NCI-H69 (cell line): ENCODE measurements at places on chromosomes 6 and 20.

GRCh38 chr6:132215805-132216204, 185.5 kb downstream of the MOXD1 start:
- DNase-seq: no peak

- DNase-seq: no peak
Observed at GRCh38 chr6:152815230-152815872, 64.8 kb downstream of the VIP start.

GRCh38 chr6:169282043-169282442, 28.4 kb upstream of the THBS2 start:
- DNase-seq: no peak

DNA sequence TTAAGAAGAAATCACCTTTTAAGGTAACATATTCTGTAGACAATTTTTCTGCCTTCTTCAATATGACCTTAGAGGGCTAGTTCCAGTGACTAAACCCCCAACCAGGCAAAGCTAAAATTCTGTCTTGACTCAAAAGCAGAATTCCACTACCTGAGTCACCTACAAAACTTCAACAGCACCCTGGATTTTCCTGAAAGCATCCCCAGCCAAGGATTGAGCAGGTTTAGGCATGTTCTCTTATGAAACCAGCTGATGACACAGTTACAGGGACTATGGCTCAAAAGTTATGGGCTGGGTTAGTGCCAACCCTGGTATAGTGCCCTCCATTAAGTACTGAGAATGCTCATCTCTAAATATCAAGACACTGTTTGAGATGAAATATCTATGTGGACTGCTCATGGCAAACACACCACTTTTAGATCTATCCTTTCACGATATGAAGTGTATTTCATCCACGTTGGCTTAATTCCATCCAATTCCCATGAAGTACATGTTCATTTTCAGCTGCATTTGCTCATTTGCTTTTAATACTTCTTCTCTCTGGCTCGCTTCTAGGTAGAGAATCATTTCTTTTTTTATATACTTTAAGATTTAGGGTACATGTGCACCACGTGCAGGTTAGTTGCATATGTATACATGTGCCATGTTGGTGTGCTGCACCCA, 53.6 kb upstream of the TNFAIP3 start:
- DNase-seq: peak; percentile 14

GRCh38 chr6:8446391-8446790, 11.0 kb upstream of the SLC35B3 start:
- no peak for DNase-seq

- no peak for DNase-seq
Observed at GRCh38 chr6:2558861-2559801, 191.6 kb downstream of the MYLK4 start.

- no peak for DNase-seq
Observed at GRCh38 chr6:22132656-22133055, 164.2 kb downstream of the PRL start.

DNA sequence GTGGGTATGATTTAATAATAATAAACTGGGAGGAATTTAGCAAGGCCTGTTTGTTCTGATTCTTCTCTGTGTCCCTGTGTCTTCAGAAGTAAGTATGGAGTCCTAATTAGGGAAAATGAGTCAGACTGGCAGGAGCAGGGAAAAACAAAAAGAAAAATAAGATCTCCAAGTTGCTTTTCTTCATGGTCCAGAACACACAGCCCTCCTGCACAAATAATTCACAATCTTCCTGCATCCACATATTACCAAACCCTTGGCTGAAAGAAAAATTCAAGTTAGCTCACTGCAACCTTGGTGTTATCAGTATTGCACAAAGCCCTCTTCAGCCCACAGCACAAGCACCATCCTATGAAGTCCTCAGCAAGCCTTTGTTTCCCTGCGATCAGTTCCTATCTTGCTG, 142.0 kb upstream of the LAMA2 start:
- DNase-seq: no peak

DNA sequence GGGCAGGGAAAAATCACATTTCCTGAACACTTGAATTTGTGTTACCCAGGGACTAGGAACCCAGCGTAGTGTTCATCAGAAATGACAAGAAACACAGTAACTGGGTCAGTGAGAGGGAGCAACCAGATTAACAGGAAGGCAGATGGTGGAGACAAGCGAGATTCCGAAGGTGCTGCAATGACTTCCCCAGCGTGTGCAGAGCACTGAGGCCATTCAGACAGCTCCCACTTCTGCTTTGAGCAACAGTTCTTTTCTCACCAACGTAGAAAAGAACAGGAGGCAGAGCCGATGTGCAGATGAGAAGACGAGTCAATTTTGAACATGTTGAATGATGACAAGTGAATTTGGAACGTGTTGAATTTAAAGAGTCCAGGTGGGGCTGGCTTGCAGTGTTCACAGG, 63.1 kb upstream of the IFNGR1 start:
- DNase-seq: no peak

- DNase-seq: peak; percentile 98
Observed at GRCh38 chr6:21953831-21954801, 342.7 kb downstream of the PRL start.

DNA sequence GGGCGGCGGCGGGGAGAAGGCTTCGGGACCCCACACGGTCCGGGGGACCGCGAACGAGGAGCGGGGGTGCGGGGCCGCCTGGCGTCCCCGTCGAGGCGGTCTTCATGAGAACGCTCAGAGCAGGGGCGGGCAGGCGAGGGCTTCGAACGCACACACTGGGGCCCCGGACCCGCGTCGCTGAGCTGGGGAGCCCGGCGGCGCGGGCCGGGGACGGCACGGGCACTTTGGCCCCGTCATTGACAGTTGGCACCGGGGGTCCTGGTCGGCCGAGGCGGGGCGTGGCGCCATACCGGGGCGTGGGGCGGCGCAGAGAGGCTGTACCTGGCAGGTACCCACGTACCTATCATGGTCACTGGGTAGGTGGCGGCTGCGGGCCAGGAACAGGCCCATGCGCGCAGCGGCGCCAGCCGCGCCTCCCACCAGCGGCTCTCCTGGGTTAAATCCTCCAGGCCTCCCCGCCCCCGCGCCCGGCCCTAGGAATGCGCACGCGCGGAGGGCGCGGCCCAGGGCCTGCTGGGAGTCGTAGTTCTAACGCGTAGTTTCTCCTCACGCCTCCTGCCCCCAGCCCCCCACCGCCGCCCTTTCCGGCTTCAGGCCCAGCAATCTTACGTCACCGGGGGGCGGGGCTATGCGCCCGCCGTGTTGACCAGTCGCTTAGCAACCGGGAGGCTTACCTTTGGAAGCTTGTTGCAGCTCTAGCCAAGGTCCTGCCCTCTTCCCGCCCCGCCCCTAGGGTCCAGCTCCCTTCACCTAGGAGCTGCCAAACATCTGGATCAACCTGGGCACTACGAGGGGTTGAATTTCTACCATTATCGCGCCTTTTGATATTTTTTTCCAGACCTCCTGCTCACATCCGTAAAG, at the start of the genes PACRG and PRKN:
Gene PACRG, plus strand, starts transcription at position 653 of the 861 bp plus-strand sequence.
Gene PRKN, minus strand, starts transcription at position 445 of the 861 bp plus-strand sequence.
- peak; percentile 100 for DNase-seq

DNA sequence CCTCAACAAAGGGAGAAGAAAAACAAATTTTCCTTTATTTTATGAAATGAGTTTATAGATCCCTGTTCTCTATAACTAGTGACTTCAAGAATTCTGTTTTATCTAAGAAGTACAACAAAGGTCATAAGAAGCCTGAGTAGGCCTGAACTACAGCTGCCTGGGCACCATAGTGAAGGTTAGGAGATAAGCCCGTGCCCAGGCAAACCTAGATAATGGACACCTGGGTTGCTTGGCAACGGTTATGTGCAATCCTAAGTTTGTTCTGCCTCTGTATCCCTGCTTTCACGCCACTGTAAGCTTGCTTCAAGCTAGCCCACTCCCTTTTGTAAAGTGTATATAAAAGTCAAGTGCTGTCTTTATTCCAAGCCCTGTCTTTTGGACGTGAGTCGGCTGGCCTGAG, 23.2 kb downstream of the SCGN start:
- no peak for DNase-seq

- no peak for DNase-seq
Observed at GRCh38 chr20:8854571-8854970, 214.3 kb upstream of the PLCB4 start.

DNA sequence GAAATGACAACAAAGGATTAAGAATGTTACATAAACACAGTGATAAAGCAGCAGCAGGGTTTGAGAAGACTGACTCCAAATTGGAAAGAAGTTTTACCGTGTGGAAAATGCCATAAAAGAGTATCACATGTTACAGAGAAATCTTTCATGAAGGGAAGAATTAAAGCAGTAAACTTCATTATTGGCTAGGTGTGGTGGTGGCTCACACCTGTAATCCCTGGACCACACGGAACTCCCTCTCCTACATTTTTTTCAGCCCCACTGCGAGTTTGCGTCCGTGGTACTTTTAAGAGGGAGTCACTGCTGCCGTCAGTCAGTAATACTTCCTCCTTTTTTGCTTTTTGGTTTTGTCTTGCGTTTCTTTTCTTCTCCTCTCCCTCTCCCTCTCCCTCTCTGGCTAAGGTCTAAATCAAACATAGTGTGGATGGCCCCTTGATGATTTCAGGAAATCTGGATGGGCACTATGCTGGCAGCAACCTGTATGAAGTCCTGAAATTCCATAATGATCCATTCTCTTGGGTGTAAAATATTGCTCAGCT, 112.3 kb downstream of the MAN1A1 start:
- DNase-seq: no peak

DNA sequence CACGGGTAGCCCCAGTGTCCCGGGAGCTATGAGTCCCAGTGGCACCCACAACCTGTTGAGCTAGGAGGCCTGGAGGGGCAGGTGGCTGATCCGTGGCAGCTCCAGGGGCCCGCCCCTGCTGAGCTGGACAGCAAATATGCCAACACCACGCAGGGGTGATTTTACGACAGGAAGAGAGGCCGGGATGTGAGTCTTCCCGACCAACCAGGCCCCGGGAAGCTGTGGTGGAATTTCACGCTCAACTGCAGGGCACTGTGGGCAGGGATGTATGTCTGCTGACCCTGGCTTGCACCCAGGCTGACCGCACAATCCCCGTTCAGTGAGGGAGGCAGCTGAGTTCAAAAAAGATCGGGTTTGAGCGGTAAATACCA, 183.9 kb downstream of the ERMARD start:
- DNase-seq: no peak

GRCh38 chr20:57450419-57450818, 59.2 kb downstream of the RBM38 start:
- peak; percentile 5 for DNase-seq

DNA sequence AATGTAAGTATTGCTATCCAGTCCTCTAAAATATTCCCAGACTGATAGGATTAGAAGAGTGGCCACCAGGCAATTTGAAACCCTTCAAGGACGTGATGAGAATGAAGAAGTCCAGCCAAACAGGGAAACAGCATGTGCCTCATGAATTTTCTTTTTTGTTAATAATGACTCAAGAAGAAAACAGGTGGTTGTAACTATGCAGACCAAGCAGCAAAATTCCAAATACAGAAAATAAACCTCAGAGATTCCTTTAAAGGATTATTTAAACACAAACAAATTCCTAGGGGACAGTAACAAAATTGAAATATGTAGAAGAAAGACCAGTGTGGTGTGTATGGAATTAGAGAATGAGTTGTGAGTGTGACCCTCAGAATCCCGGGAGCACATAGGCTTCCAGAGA, 239.2 kb downstream of the KCNQ5 start:
- DNase-seq: no peak

- no peak for DNase-seq
Observed at GRCh38 chr6:18413381-18413780, 26.2 kb downstream of the RNF144B start.

DNA sequence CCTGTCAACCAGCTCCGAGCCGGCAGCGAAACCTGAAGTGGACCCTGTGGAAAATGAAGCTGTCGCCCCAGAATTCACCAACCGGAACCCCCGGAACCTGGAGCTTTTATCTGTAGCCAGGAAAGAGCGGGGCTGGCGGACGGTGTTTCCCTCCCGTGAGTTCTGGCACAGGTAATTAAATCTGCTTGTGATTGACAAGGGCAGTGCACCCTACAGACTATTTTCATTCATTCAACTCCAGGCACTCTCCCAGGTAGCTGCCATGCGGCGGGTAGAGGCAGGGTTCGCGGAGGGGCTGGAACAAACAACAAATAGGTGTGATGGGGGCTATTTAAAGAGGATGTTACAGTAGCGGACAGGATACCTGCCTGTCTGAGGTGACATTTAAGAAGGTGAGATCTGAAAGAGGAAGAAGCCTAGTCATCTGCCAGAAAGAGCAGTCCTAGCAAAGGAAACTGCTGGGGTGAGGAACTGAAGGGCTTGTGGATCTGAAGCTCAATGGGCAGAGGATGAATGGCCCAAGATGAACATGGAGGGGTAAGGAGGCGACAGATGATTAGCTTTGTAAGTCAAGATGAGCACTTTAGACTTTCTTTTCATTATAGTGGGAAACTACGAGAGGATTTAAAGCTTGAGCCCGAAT, 810 bp downstream of the MRPL18 start:
- peak; percentile 52 for DNase-seq

- peak; percentile 19 for DNase-seq
Observed at GRCh38 chr6:154408891-154409500, 52.4 kb upstream of the IPCEF1 start.

GRCh38 chr6:119322715-119323350, 26.7 kb downstream of the MAN1A1 start:
- peak; percentile 49 for DNase-seq

GRCh38 chr6:43702534-43703440, 15.2 kb upstream of the MRPS18A start:
- DNase-seq: peak; percentile 98

DNA sequence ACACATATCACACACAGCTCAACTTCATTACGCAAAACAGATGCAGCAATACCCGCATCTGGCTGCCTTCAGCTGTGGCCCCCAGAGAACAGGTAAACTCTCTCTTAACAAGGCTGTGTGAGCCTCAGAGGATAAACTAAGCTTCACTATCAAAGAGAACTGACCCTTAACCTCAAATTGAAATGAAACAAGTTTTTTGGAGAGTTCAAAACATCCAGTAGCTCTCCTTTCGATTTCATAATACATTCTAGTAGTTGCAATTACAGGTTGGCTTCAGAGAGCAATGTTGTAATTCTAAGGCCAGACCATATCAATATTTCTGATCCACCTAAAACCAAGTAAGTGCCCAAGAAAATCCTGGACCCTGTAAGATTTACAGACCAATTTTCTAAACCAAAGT, 113.5 kb downstream of the FAXC start:
- DNase-seq: no peak

DNA sequence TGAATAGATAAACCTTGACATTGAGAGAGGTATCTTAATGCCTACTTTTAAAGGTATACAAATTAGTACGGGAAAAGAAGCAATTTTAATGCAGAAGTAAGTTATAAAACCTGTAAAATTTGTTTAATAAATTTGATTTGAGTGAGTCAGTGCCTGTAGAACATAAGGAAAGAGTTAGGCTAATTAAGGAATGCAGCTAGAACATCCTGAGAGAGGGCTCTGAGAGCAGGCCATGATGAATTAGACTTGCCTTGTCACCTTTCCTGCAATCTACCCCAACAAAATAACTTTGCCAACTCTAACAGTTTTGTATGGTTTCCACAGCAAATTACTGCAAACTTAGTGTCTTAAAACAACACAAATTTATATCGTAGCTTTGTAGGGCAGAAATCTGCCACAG, 700.8 kb downstream of the RFPL4B start:
- DNase-seq: no peak

- no peak for DNase-seq
Observed at GRCh38 chr6:118571121-118571520, 23.0 kb downstream of the PLN start.
